ENCODE measurements at places on chromosomes 2 and 18. TPM values are rescaled to one million over a fixed set of nuclear protein-coding genes. Genes with fewer than 3 reads are reported as not detected.

Gene ZSWIM2
- total RNA-seq = not detected

Gene FBXO41
- total RNA-seq = 16.5 TPM

Gene IL36RN
- not detected for total RNA-seq

Gene KCNF1
- total RNA-seq = 0.70 TPM

Gene YIPF4
- 14.2 TPM for total RNA-seq

Gene SNORC
- 0.62 TPM for total RNA-seq

Gene VIL1
- total RNA-seq = 9.2 TPM

GRCh38 chr18:10100196-10100595 is 186.4 kb downstream of the VAPA start:
- no peak for DNase-seq
- peaks cover 7% of the 10 kb centered on the region for H3K36me3 ChIP-seq
- H3K4me1 ChIP-seq = peaks cover 11% of the 10 kb centered on the region
- no peaks in the 10 kb centered on the region for H3K27me3 ChIP-seq
- no peak overlapping the region for H3K27ac ChIP-seq
- no peak overlapping the region for H3K4me3 ChIP-seq

DNA sequence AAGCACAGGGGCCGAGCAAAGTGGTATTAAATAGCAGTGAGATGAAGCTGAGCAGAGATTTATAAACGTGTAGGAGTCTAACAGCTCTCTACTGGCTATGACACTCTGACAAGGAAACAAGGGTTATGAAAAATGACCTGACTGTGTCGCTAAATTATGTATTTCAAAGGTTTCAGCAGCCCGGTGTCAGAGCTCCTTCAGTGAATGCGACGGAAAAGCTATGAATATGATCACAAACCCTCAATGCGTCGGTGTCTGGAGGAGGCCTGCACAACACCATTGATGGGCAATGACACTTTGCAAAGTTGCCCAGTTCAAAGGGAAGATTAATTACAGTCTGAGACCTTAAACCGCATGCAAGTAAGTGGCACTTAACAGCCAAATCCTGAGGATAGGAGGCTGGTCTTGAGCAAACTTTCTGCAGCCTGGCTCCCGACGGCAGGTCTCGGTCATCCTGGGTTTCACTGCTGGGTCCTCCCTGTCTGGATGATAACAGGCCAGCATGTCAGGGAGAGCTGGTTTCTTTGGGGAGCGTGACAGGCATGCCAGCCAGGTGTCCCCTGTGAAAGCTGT is 615.1 kb upstream of the SALL3 start:
- H3K4me3 ChIP-seq = no peak overlapping the region
- peaks cover 3% of the 10 kb centered on the region for H3K36me3 ChIP-seq
- H3K27me3 ChIP-seq = no peaks in the 10 kb centered on the region
- no peak overlapping the region for H3K27ac ChIP-seq

DNA sequence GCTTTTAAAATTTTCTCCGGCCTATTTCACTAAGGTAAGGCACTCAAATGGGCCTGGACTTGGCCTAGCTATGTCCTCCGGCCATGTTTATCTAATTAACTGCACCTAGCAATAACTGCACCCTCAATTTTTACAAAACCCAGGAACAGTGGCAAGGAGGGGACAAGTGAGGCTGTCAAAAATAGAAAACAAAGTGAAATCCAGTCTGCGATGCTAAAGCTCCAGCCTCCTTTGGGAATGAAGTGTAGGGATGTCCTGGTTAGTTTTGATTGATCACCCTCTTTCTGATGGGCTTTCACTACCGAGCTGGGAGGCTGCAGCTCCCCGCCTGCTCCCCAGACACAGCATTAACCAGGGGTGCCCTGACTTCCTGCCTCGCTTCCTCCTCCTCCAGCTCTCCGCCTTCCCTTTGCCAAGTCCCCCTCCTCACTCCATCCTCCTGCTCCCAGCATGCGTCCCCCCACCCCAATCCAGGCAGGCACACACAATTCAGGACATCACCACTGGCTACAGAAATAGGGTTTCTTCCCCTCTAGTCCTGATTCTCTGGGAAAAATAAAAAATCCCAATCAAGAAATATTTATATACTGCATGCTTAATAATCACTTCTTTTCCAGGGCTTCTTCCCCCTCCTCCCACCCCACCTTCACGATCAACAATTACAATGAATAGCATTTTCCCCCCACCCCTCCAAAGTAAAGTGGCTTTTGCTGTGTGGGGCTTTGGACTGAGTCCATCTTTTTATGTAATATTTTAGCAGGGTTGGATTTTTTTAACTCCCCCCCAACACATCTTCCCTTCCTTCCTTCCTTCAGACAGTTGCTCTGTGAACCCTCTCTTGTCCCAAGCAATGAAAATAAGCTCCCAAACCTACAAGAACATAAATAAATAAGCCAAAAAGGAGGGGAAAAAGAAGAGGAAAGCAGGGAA is 3.3 kb upstream of the POU3F3 start:
- H3K27me3 ChIP-seq = peaks cover 86% of the 10 kb centered on the region
- H3K27ac ChIP-seq = no peak overlapping the region
- H3K4me3 ChIP-seq = peak overlapping the region; percentile 67
- peaks cover 72% of the 10 kb centered on the region for H3K4me1 ChIP-seq
- H3K36me3 ChIP-seq = no peaks in the 10 kb centered on the region

DNA sequence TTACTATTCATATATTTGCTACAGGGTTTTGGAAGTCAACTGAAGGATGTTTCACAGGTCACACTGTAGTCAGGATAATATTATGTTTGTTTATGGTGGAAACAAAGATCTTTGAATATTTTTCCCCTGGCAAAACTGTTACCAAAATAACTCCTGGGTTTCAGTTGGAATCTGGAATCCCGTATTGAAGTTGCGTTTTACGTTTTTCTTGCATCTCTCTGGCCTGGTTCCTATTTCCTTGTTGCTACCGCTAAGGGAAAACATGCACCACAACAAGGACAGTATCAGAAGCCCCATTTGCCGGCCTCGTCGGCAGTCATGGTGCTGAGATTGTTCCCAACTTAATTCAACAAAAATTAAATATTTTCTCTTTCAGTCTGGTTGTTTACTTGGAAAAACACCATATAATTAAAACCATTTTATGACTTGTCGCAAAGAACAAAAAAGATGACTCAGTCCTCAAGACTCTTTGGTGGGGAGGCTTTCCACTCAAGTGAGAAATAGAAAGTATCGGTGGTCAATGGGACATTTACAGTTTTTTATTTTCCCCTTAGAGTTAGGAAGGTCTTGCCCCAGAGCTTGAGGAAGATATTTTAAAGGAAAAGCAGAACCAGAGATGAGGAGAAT is 42.3 kb downstream of the EN1 start:
- H3K36me3 ChIP-seq = no peaks in the 10 kb centered on the region
- H3K4me3 ChIP-seq = no peak overlapping the region
- no peak overlapping the region for H3K27ac ChIP-seq
- no peak for DNase-seq
- 0 out of 2 replicates have a peak, but pooled peaks cover 4% of the 10 kb centered on the region for H3K27me3 ChIP-seq

DNA sequence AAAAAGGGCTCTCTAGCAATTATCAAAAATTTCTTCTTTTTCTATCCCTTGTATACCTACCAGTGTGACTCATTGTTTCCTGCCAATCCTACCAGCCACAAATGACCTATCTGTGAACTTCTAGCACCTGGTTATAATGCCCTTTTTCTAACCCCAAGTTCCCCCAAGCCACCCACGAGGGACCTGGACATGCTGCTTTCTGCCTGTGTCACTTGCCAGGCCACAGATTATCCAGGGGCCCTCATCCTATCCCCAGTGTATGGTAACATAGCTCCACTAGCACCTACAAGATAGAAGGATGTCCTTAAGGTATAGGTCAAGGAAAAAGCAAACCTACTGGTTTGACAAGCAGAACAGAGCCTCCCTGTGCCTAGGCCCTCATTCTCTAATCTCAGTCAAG is 26.8 kb downstream of the AAK1 start:
- H3K27me3 ChIP-seq = no peaks in the 10 kb centered on the region
- no peaks in the 10 kb centered on the region for H3K36me3 ChIP-seq
- peaks cover 6% of the 10 kb centered on the region for H3K4me1 ChIP-seq
- H3K4me3 ChIP-seq = no peak overlapping the region

GRCh38 chr2:134336352-134336751 is 82.5 kb downstream of the MGAT5 start:
- no peak for DNase-seq
- H3K36me3 ChIP-seq = no peaks in the 10 kb centered on the region
- no peaks in the 10 kb centered on the region for H3K4me1 ChIP-seq
- H3K27ac ChIP-seq = no peak overlapping the region
- no peaks in the 10 kb centered on the region for H3K27me3 ChIP-seq

DNA sequence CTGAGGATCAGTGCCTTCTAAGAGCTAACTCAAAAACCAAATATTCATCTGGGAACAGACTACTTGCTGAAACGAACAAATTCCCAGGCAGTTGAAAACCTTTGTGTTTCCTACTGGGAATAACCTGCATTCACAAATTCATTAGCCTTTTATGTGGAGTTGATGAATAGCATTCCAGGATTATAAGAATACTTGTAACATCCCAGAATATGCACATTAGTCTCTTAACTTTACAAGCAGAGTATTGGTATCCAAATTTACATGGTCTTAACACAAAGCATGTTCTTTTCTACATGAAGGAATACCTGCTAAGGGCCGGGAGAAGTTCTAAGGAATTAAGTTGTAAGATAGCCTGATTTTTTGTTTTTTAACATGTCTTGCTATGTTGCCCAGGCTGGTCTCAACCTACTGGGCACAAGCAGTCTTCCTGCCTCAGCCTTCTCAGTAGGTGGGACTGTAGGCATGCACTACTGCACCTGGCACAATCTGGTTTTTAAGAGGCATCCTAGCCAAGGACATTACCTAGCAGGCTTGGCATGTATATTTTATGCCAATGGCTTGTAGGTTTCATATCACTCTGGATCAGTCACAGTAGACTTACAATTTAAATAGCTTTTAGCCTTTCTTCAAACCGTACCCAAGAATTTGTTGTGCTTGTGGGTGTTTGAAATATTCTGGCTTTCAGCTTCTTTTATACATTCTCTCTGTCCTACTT is 50.7 kb downstream of the MGAT5 start:
- H3K27ac ChIP-seq = no peak overlapping the region
- peaks cover 12% of the 10 kb centered on the region for H3K4me1 ChIP-seq
- no peaks in the 10 kb centered on the region for H3K27me3 ChIP-seq
- H3K36me3 ChIP-seq = no peaks in the 10 kb centered on the region

GRCh38 chr18:49744376-49745008 is 68.8 kb downstream of the ACAA2 start:
- peaks cover 4% of the 10 kb centered on the region for H3K4me1 ChIP-seq
- no peak for DNase-seq
- H3K4me3 ChIP-seq = no peak overlapping the region
- H3K27me3 ChIP-seq = no peaks in the 10 kb centered on the region
- H3K27ac ChIP-seq = no peak overlapping the region

GRCh38 chr2:65562890-65563289 is 130.5 kb upstream of the SPRED2 start:
- H3K27ac ChIP-seq = no peak overlapping the region
- no peak overlapping the region for H3K4me3 ChIP-seq
- DNase-seq = no peak
- H3K4me1 ChIP-seq = peaks cover 19% of the 10 kb centered on the region
- no peaks in the 10 kb centered on the region for H3K36me3 ChIP-seq

GRCh38 chr18:7946734-7947377 is 379.7 kb downstream of the PTPRM start:
- no peaks in the 10 kb centered on the region for H3K36me3 ChIP-seq
- peak; percentile 25 for DNase-seq
- H3K27me3 ChIP-seq = no peaks in the 10 kb centered on the region
- H3K4me3 ChIP-seq = no peak overlapping the region
- H3K4me1 ChIP-seq = no peaks in the 10 kb centered on the region

DNA sequence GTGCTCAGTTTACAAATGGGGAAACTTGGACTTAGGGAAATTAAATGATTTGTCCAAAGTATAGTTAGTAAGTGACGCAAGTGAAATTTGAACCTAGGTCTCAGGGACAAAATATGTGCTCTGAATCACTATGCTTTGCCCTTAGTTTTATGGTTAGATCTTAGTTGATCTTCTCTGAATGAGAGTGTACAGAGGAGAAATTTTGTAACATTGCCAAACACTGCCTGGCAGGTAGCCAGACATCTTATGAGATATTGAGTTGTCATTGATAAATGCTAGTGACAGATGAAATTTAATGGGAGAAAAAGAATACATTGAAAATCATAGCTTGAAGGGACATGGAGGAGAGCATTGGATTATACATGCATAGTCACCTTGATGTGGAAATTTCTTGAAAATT is 91.4 kb downstream of the GALNT1 start:
- DNase-seq = no peak
- peaks cover 4% of the 10 kb centered on the region for H3K36me3 ChIP-seq
- no peaks in the 10 kb centered on the region for H3K4me1 ChIP-seq
- H3K27me3 ChIP-seq = no peaks in the 10 kb centered on the region
- H3K4me3 ChIP-seq = no peak overlapping the region

DNA sequence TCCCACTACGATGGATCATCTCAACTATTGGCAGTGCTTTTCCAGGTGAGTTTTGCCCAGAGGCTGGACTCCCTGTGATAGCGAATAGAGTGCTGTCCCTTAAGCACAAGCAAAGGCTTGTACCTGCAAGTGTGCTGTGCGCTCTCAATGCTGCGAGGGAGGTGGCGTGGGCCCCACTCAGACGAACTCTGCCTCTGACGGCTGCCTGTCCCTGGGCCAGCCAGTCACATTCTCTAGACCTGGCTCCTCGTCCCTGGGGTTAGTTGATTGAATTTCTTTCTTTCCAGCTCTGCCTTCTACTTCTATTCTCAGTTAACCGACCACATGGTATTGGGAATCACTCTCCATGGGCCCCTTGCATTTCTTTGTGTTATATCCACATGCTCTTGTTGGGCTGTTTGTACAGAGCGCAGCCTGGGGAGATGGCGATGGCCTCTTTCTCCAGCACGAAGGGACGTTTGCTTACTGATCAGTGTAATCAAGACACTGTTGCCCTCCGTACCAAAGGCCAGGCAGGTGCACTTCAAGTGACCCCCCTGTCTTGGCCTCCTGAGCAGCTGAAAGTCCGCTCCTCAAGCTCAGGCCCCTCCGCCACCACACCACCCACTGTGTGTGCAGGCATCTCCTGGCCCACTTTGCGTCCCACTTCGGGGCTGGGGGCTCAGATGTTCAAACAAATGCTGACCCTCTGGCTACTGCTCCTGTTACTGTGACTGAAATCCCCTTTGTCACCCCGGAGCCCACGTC is 151.3 kb downstream of the ZNF236 start:
- no peak overlapping the region for H3K4me3 ChIP-seq
- no peak for DNase-seq
- H3K27me3 ChIP-seq = no peaks in the 10 kb centered on the region
- peaks cover 26% of the 10 kb centered on the region for H3K4me1 ChIP-seq
- peak overlapping the region; percentile 14 for H3K27ac ChIP-seq

- H3K4me3 ChIP-seq = no peak overlapping the region
- no peak overlapping the region for H3K27ac ChIP-seq
- H3K36me3 ChIP-seq = no peaks in the 10 kb centered on the region
- DNase-seq = no peak
- no peaks in the 10 kb centered on the region for H3K27me3 ChIP-seq
Measured at GRCh38 chr2:12412898-12413305, 303.8 kb upstream of the TRIB2 start.

- DNase-seq = no peak
- H3K4me3 ChIP-seq = no peak overlapping the region
- H3K36me3 ChIP-seq = no peaks in the 10 kb centered on the region
- H3K27me3 ChIP-seq = no peaks in the 10 kb centered on the region
Measured at GRCh38 chr2:2845267-2845666, 514.2 kb upstream of the MYT1L start.

GRCh38 chr18:37701967-37702366 is 136.4 kb upstream of the CELF4 start:
- peaks cover 5% of the 10 kb centered on the region for H3K4me1 ChIP-seq
- H3K4me3 ChIP-seq = no peak overlapping the region
- no peak for DNase-seq

Data from GM23338 (cell line).